ENCODE measurements at places on chromosomes 5 and 9. TPM values are rescaled to one million over a fixed set of nuclear protein-coding genes. Genes with fewer than 3 reads are reported as not detected.

The PAEP gene
- not detected for total RNA-seq

The DUSP1 gene
- 101 TPM for total RNA-seq

The PCDHGB1 gene
- total RNA-seq, result 0.92 TPM

The NPR3 gene
- 12.6 TPM for total RNA-seq

The IFNA2 gene
- total RNA-seq, result not detected

The DEPDC1B gene
- total RNA-seq, result 4.9 TPM

The TNIP1 gene
- 71.5 TPM for total RNA-seq

The TAS2R1 gene
- total RNA-seq, result not detected

The LVRN gene
- 0.08 TPM for total RNA-seq

The GPR151 gene
- not detected for total RNA-seq

DNA sequence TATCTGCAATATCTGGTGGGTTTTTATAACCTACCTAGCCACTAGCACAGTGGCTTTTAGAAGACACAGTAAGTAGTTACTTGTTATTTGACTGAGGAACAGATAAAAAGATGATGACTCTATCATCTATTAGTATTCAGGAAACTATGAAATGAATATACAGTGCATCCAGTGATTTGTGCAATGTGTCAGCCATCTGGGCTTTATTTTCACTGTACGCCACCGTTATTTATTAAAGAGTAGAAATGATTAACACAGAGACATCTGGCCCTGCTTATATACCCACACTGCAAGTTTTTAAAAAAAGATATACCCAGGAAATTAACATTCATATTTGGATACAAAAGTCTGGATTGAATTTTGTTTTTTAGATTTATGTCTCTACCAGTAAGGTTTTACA is 408.4 kb downstream of the PDE4D start:
- no peak for ATAC-seq

DNA sequence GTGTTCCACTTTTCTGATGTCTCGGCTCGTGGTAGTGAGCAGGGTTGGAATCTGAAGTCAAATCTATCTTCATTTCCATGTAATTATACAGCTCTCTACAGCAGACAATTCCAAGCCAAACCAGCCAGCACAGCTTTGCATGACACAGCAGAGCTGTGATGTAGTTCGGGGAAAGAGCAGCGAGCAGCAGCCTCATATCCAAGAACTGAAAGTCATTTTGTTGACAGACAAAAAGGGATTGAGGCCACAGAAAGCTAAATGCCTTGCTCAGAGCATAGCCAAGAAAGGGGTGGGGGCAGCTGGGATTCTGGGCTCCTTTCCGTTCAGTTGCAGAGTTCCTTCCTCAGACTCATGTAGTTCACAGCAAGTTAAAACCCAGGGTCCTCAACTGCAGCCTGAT is 32.1 kb downstream of the LCP2 start:
- no peak for ATAC-seq

- no peak for ATAC-seq
Observed at GRCh38 chr9:128141604-128142003, 7.6 kb upstream of the LCN2 start.

GRCh38 chr9:100521282-100521681 is 48.3 kb downstream of the TMEFF1 start:
- ATAC-seq, result no peak

- ATAC-seq, result no peak
Observed at GRCh38 chr5:149598966-149599365, 17.7 kb downstream of the ARHGEF37 start.

DNA sequence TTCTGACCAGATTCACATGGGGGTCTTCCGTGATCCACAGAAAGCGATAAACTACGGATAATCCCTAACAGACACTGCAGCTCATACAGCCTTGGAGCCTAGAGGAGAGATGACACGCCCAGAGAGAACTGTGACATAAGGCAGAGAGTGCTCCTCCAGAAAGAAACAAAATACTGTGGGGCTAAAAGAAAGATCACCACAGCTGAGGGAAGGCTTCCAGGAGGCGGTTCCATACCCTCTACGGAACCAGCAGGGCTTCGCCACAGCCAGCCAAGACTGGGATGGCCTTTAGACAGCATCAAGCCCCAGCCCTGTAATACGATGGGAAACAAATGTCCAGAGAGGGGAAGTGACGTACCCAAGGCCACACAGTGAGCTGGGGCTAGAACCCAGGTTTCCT is 19.3 kb downstream of the GPX3 start:
- no peak for ATAC-seq

- ATAC-seq, result no peak
Observed at GRCh38 chr9:122131401-122132001, 28.1 kb downstream of the NDUFA8 start.

- no peak for ATAC-seq
Observed at GRCh38 chr5:147670815-147671214, 111.7 kb downstream of the JAKMIP2 start.

- ATAC-seq, result no peak
Observed at GRCh38 chr5:80937584-80938356, 22.4 kb upstream of the RASGRF2 start.

- no peak for ATAC-seq
Observed at GRCh38 chr5:38831909-38832308, 13.9 kb upstream of the OSMR start.

DNA sequence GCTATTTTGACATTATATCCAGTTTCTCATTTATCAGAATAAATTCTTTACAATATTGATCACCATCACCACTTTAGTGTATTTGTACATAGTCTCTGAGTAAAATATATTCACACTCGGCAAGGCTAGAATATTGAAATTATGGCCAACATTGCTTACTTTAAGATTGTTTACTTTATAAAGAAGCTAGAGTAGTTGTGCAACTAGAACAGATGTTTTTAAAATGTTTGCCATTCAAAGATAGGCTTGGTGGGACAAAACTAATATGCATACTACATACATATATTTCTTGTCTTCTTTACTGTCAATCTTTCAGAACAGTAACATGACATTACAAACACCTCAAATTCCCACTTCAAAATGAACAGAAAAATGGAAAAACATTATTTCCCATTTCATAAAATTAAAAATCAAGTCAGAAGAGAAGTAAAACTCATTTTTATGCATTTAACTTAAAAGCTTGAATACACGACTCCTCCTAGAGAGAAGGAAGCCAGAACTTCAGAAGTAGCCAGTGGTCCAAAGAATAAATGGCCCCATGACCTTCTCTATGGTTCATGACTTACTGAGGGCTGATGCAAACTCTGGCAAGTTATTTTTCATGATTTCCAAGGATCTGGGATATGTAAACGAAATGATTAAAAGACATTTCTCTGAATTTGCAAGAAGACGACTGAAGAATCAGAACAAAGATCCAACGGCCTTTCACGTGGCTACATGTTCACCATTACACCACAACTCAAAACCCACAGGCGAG is 14.1 kb downstream of the MTX3 start:
- ATAC-seq, result no peak

DNA sequence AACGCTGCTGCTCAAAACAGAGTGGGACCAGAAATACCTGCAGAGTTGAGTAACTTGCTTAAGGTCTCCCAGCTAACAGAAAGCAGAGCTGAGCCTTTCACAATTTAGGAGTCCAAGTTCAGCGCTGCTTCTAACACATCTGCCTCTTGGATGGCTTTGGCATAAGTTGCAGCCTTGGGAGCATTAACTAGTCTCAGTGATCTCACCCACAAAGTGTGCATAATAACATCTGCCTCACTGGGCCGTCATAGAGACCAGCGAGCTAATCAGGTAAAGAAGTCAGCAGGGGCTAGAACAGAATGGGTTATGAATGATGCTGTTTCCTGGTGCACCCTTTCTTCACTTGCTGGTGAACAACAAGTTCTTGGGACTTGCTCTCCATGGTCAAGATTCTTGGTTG is 36.5 kb downstream of the WWC1 start:
- ATAC-seq, result no peak

DNA sequence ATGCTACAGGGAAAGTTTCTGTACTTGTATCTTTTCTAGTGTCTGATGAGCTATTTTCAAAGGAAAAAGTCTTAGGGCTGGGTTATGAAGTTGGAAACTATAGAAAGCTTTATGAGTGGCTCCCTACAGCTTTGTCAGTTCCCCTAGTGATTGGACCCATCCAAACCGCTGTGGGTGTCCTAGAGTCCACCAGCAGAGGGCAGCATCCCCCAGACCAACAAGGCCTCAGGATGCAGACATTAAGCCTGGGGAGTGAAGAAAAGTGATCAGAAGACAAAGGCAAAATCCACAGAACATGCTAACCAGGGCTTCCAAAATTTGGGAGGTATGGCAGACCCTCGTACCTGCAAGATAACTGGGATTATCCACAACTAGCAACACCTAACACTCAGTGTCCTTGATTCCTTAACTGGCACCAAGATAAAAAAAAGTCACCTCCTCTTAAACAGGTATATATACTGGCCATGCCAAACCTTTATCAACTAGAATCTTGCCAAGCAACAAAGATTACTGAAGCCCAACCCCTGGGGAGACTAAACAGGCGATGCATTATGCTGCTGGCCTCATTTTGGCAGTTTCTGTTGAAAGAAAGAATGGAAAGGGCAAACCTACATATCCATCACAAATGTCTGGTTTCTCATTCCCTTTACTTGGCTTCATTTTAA is 110.4 kb upstream of the NR5A1 start:
- peak; percentile 87 for ATAC-seq

- no peak for ATAC-seq
Observed at GRCh38 chr5:38099205-38100168, 158.9 kb upstream of the EGFLAM start.

DNA sequence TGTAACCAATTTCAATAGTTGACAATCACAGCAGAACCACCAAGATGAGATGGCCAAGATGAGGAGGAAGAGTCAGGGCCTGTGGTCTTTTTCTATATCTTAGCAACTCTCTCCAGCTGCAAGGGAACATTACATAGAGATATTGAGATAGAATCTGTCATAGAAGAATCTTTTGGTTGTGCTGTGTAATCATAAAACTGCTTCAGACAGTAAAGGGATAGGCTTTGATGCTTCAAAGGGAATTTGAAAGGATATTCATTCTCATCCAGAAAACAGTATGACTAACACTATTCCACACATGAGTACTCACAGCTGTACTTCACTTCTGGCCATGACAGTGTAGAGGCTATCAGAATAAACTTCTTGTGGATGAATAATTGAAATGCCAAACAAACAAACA is 145.9 kb downstream of the YIPF5 start:
- ATAC-seq, result no peak

DNA sequence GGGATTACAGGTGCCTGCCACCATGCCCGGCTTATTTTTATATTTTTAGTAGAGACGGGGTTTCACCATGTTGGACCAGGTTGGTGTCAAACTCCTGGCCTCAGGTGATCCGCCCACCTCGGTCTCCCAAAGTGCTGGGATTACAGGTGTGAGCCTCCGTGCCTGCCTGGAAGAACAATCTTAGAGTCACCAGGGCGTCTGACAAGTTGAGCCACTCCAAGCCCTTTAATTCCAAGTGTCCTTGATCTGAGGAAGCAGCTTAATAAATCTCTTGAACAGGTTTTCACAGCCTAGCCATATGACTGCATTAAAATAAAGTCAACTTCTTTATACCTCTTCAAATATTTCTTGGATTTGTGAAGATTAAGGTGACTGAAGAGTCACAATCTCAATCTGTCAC is 31.5 kb downstream of the SLC44A1 start:
- peak; percentile 68 for ATAC-seq

- ATAC-seq, result no peak
Observed at GRCh38 chr9:38257626-38258215, 134.8 kb upstream of the ALDH1B1 start.

- ATAC-seq, result peak; percentile 38
Observed at GRCh38 chr9:99057665-99058625, 47.0 kb upstream of the TGFBR1 start.

DNA sequence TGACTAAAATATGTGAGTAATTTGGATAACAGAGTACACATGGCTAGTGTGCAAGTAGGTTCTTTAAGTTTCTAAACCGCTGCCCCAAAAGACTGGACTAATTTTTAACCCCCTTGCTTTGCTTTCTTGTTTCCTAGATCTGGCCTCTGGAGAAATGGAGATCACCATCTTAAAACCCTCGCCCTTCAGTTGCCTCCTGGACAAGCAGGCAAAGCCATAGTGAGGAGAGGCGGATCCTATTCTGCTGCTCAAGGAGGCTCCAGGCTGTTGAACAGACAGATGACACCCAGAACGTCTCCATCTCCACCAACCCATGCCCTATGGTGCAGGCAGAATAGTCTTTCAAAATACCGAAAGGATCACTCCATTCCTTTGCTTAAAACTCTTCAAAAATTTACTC is 28.6 kb upstream of the ALDH1A1 start:
- no peak for ATAC-seq
